ENCODE measurements at places on chromosomes 2 and 18.
A peak's percentile ranks its signal among the peaks of the same experiment; 100 is the strongest.

GRCh38 chr2:188610827-188611226 is 319.2 kb downstream of the GULP1 start:
- no peak overlapping the region for H3K4me3 ChIP-seq
- H3K27ac ChIP-seq, result no peak overlapping the region
- H3K4me1 ChIP-seq, result no peaks in the 10 kb centered on the region
- no peaks in the 10 kb centered on the region for H3K27me3 ChIP-seq
- no peaks in the 10 kb centered on the region for H3K36me3 ChIP-seq

- H3K27ac ChIP-seq, result no peak overlapping the region
- no peaks in the 10 kb centered on the region for H3K36me3 ChIP-seq
- no peak for DNase-seq
Observed at GRCh38 chr2:33946193-33946592, 347.1 kb upstream of the FAM98A start.

GRCh38 chr2:177249038-177249437 is 15.5 kb downstream of the NFE2L2 start:
- no peaks in the 10 kb centered on the region for H3K27me3 ChIP-seq
- H3K27ac ChIP-seq, result no peak overlapping the region
- no peak for DNase-seq
- H3K36me3 ChIP-seq, result peaks cover 40% of the 10 kb centered on the region

GRCh38 chr18:42588786-42589185 is 526.7 kb downstream of the RIT2 start:
- no peak overlapping the region for H3K27ac ChIP-seq
- DNase-seq, result no peak
- H3K4me3 ChIP-seq, result no peak overlapping the region
- H3K27me3 ChIP-seq, result no peaks in the 10 kb centered on the region
- H3K36me3 ChIP-seq, result no peaks in the 10 kb centered on the region

- no peaks in the 10 kb centered on the region for H3K36me3 ChIP-seq
- no peak overlapping the region for H3K27ac ChIP-seq
- no peak overlapping the region for H3K4me3 ChIP-seq
- H3K4me1 ChIP-seq, result no peaks in the 10 kb centered on the region
- no peak for DNase-seq
- no peaks in the 10 kb centered on the region for H3K27me3 ChIP-seq
Observed at GRCh38 chr2:172662099-172662498, 73.5 kb upstream of the RAPGEF4 start.

DNA sequence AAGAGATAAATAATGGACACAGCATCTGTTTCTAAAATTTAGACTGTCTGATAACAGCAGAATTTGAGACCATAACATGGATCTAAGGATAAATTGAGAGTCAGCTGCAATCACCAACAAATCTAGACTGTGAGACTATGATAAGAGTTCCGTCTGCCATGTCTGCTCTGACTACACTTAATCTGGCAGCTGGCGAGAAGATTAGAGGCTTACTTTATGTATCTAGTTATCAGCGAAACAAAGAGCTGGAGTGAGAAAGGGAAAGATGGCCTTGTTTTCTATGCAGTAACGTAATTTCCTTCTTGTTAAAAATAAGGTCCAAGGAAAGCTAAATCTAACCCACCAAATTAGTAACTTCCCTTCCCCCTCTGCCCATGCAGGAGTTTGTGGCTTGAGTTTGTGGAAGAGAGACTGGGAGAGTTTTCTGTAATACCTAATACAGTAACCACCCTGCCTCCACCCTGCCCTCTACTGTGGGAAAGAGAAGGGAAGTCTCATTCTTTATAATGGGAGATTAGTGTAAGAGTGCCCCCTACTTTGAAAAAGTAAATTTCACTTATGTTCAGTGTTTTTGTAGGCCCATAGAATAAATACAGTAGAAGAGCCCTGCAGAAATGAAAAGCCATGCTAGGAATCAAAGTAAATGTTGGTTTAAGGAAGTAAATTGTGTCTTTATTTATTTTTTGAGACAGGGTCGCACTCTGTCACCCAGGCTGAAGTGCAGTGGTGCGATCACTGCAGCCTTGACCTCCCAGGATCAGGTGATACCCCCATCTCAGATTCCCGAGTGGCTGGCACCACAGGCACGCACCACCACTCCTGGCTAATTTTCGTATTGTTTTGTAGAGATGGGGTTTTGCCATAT is 27.5 kb downstream of the EML4 start:
- H3K27ac ChIP-seq, result no peak overlapping the region
- no peaks in the 10 kb centered on the region for H3K36me3 ChIP-seq
- H3K4me3 ChIP-seq, result no peak overlapping the region
- peak; percentile 13 for DNase-seq
- peaks cover 13% of the 10 kb centered on the region for H3K4me1 ChIP-seq
- H3K27me3 ChIP-seq, result no peaks in the 10 kb centered on the region

DNA sequence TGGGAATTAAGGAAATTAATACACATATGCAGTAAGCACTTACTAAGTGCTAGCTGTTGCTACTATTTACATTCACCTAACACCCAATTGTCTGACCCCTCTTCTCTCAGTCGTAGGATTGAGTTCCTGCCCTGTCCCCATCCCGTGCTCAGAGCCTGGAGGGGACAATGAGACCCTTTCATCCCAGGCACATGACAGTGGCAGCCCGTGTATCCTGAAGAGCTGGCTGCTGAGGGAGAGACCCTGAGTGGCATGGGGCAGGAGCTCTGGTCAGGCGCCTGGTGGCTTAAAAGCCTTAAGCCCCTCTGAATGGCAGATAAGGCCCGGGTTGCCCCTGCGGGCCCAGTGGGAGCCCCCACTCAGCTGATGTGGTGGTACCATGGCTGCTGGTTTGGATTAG is 99.0 kb downstream of the DYSF start:
- H3K4me3 ChIP-seq, result no peak overlapping the region
- no peak for DNase-seq
- H3K4me1 ChIP-seq, result no peaks in the 10 kb centered on the region

DNA sequence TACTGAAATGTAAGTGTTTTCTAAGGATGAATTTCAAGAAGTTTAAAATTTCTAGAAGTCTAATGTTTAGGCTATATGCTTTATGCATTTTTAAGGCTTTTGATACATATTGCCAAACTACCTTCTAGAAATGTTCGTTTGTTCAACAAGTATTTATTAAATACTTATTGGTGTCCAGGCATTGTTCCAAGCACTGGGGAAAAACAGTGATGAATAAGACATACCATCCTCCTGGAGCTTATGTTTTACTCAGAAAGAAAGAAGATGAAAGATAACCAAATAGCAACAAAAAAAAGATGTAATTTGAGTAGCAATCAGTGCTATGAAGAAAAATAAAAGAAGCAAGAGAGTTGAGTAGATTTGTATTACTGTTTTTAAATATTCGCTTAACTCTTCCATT is 692.9 kb downstream of the SLC4A3 start:
- no peaks in the 10 kb centered on the region for H3K27me3 ChIP-seq
- H3K4me1 ChIP-seq, result no peaks in the 10 kb centered on the region
- H3K36me3 ChIP-seq, result no peaks in the 10 kb centered on the region
- no peak for DNase-seq
- no peak overlapping the region for H3K4me3 ChIP-seq
- H3K27ac ChIP-seq, result no peak overlapping the region

DNA sequence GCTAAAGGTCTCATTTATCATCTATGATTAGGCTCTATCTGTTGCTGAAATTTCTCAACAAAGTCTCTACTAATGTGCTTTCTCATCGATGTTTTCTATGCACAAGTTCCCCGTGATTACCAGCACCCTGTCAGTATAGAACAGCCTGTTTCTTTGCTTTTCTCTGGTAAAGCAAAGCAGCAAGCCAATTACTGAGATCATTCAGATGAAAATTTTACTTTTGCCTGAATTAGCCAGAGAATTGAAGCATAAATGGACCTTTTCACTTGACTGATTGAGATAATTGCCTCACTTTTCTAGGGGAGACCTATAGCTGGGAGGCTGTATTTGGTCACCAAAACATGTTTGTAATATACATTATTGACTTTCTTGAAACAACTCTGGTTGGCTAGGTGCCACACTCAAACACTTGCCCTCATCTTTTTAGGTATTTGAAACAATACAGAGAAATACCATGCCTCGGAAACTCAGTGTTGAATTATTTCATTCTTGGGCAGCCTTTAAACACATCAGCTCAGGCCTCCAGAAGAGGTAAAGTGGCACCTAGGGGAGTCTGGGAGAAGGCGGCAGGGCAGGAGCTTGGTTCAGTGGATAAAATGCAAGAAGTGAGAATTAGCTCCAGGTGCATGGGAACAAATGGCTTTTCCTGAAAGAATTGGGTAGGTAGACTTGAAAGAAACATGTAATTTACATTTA is 96.2 kb downstream of the GALNT3 start:
- H3K36me3 ChIP-seq, result no peaks in the 10 kb centered on the region
- no peaks in the 10 kb centered on the region for H3K4me1 ChIP-seq
- no peak for DNase-seq
- H3K27ac ChIP-seq, result no peak overlapping the region

DNA sequence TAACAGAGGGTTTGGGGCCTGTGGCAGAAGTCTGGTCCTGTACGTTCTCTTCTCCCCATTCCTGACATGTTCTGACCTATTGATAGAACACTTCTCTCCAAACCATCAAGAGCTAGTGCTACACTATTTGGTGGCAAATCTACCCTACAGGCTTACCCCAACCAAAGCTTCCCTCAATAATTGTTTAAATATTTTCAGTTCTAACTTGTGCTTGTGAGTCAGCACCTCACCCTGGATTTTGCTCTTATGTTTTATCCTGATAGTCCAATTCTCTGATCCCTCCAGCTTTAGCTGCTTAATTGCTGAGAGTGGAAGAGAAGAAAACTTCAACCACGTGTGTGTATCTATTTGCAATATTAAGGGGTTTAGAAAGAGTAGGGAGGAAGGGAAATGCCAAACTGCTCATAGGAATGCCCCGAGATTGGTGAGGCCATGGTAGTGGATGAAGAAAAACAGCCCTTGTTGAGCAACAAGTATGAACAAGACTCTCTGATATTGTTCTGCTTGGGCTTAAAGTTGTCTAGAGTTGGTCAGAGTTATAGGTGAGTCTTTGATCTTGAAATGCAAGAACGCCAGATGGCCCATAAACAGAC is 67.8 kb upstream of the PARD3B start:
- H3K36me3 ChIP-seq, result no peaks in the 10 kb centered on the region
- no peak for DNase-seq
- H3K27me3 ChIP-seq, result no peaks in the 10 kb centered on the region

DNA sequence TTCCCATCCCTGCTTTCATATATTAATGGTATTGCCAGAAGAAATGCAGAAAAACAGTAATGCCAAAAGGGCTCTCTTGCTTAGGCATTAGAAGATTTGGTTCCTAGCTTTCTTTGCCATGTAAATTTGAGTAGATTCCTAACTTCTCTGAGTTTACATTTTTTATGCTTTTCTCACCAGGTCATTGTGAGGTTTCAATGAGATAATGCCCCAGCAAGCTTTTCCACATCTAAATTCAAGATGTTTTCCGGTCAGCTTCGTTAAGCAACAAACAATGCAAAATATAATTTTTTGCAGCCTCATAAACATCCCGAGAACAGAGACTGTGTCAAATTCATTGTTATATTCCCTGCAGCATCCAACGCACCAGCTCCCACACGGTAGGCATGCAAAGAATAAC is 44.9 kb downstream of the NCKAP5 start:
- H3K27me3 ChIP-seq, result 0 out of 2 replicates have a peak, but pooled peaks cover 9% of the 10 kb centered on the region
- no peak overlapping the region for H3K4me3 ChIP-seq
- no peaks in the 10 kb centered on the region for H3K4me1 ChIP-seq

GRCh38 chr2:233846387-233847247 is 7.7 kb downstream of the HJURP start:
- no peak for DNase-seq
- peaks cover 85% of the 10 kb centered on the region for H3K36me3 ChIP-seq
- H3K4me3 ChIP-seq, result no peak overlapping the region
- no peak overlapping the region for H3K27ac ChIP-seq

GRCh38 chr2:221492636-221493035 is 79.5 kb downstream of the EPHA4 start:
- H3K27me3 ChIP-seq, result no peaks in the 10 kb centered on the region
- no peak overlapping the region for H3K27ac ChIP-seq
- H3K36me3 ChIP-seq, result no peaks in the 10 kb centered on the region
- no peak for DNase-seq
- H3K4me1 ChIP-seq, result peaks cover 7% of the 10 kb centered on the region

DNA sequence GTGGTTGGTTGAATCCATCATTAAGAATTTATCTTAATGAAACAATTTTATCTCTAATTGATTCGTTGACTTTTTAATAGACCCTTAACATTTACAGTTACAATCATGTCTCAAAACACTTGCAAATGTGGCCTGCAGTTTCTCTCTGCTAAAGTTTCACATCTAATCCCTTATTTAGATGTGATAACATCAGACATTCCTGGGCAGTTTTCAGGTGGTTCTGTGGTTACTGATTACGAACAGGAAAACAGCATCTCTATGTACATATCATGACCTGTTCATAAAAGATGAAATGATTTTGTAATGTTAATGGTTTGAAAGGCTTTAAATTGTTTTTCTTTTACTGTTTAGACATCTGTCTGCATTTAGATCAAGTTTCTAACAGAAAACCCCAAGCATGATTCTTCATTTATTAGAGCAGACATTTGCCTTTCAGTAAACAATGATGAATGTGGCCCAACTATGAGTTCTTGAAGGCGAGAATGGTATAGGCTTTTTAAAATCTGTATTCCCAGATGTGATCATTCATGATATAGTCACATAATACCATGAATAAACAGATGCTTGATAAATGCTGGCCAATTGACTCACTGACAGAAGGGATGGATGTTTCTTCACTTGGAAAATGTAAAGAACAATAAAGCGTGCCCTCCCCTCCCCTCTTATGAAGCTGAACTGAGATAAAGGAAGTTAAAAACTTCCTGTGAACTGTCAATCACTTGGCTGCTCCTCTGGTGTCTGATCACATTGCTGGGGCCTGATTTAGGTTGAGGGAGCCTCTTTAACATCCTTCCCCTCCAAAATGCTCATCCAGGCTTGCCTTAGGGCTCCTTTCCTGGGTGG is 3.5 kb downstream of the CAPN14 start:
- H3K4me3 ChIP-seq, result no peak overlapping the region
- no peaks in the 10 kb centered on the region for H3K36me3 ChIP-seq
- peak; percentile 74 for DNase-seq
- H3K27me3 ChIP-seq, result no peaks in the 10 kb centered on the region
- H3K4me1 ChIP-seq, result no peaks in the 10 kb centered on the region
- H3K27ac ChIP-seq, result no peak overlapping the region

DNA sequence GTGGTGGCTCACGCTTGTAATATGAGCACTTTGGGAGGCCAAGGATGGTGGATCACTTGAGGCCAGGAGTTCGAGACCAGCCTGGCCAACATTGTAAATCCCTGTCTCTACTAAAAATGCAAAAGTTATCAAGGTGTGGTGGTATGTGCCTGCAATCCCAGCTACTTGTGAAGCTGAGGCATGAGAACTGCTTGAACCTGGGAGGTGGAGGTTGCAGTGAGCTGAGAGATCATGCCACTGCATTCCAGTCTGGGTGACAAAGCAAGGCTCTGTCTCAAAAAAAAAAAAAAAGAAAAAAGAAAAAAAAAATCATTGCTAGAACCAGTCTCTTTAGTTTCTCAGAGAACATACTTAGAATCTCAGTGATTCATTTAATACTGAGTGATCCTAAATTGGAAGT is 217.1 kb downstream of the DYM start:
- H3K4me1 ChIP-seq, result peaks cover 11% of the 10 kb centered on the region
- no peak for DNase-seq
- peaks cover 5% of the 10 kb centered on the region for H3K36me3 ChIP-seq
- no peak overlapping the region for H3K27ac ChIP-seq

Measured in PC-9 (cell line).